CD8-positive, alpha-beta T cell (primary cell): ENCODE measurements at places on chromosomes 4 and X. TPM values are rescaled to one million over a fixed set of nuclear protein-coding genes. Genes with fewer than 3 reads are reported as not detected.

GRCh38 chr4:67091673-67092072, 453.6 kb downstream of the CENPC start:
- no peak for DNase-seq

- DNase-seq, result no peak
Observed at GRCh38 chr4:11261066-11261850, 167.4 kb downstream of the HS3ST1 start.

DNA sequence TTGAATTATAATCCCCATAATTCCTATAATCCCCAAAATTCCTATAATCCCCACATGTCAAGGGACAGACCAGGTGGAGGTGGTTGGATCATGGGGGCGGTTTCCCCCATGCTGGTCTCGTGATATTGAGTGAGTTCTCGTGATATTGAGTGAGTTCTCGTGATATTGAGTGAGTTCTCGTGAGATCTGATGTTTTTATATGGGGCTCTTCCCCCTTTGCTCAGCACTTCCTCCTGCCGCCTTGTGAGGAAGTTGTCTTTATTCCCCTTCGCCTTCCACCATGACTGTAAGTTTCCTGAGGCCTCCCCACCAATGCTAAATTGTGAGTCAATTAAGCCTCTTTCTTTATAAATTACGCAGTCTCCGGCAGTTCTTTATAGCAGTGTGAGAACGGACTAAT, 36.6 kb upstream of the GPR78 start:
- DNase-seq, result no peak

DNA sequence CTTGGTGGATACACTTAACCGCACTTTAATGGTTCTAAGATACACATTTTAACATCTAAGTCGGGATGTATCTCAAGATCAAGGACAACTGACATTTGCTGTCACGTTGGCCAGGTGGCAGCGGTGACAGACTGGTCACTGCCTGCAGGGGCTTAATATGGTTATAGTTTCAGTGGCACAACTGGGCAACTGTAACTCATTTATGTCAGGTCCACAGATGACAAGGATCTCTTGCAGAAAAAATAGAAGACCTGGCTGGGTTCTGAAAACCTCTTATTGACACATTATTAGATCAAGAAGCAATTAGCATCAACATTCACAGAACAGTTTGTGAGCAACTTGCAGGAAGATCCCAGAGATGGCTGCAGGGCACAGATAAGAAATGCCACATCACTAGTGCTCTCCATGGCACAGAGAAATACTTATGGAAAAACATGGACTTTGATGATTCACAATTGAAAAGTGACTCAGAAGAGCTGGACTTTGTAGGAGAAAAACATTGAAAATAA, 99.6 kb upstream of the SORBS2 start:
- DNase-seq, result no peak

The DCAF4L1 gene
- 0.05 TPM for total RNA-seq

- DNase-seq, result peak; percentile 71
Observed at GRCh38 chr4:163484906-163485305, 9.6 kb upstream of the TMA16 start.

The SPACA5 gene
- not detected for total RNA-seq

DNA sequence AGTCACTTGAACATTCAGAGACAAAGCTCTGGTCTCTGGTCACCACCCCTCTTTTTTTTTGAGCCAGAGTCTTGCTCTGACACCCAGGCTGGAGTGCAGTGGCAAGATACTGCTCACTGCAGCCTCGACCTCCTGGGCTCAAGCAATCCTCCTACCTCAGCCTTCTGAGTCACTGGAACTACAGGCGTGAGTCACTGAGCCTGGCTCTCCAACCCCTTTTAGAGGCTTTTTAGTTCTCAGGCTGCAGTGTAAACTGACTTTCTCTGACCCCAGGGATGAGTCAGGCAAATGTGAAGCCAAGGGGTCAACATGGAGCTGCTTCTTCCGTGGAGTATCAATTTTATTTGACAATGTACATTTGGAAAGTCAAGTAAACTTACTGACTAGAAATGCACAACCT, 229.2 kb downstream of the PTTG2 start:
- DNase-seq, result no peak

DNA sequence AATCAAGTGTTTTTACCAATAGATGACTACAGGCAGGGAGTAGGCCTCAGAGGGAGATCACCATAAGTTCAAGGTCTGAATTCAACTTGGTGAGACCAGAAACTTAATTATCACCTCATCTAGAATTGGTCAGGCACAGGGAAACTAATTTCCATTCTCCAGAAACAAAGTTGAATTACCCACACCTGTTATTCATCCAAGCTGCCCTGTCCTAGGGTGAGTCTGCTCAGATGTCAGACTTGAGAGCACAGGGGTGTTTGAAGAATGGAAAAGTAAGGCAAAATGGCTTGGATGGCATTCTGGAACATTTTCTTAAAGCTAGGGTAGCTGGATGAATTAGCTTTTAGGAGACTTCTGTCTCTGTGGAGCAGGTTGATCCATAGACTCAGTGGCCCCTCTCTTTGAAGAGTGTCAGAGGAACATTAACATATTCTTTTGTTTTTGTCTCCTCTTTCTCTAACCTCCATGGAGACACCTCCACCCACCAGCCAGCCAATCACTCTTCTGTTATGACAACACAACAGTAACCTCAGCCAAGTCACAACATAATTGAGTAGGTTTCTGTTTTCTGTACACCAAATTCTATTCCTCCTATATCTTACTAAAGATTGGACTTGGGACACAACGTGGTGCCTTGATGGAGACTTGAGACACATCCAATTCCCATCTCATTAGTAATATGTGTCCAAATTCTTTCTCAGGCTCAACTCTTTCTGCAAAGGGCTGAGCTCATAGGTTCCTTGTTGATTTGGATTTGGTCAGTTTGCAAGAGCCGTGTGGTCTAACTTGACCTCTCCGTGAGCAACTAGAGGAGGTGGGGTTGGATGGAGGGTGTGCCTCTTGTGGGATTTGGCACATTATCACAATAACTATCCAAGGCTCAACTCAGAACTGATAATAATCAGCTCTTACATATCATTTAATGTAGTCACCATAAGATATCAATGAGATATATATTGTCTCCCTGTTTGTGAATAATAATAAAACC, 45.1 kb downstream of the VSIG4 start:
- no peak for DNase-seq

DNA sequence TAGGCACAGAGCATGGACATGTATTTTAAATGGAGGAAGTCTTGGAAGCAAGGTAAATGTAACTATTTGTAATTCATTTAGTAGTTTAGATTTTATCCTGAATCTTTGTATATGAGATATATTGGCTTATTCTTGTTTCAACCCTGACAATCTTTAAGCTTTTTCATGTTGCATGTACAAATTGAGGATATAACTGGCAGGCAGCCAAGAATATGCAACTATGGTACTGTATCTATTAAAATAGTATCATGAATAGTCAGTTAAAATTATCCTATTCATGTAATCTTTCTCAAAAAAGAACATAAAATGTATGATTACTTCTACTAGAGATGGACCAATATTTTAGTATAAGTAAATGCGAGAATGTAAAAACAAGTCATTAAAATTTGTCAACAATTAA, 1141.5 kb downstream of the PCDH18 start:
- DNase-seq, result no peak

DNA sequence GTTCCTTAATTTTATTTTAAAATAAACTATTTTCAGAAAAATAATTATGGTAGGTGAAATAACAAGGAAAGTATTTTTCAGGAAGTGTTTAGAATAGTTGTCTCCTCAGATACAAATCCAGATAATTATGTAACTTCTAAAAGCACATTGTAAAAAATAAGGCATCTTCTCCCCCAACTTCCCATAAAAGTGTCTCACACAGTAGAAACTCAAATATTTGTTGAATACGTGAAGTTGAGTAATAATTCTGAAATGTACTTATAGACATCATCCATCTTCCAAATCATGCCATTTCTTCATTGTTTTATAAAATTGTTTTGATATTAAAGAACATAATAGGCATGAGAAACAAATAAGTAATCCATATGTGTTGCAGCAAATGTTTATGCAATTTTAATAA, 18.0 kb downstream of the SHISA3 start:
- DNase-seq, result no peak

GRCh38 chr4:3408793-3409330, 32.9 kb upstream of the HGFAC start:
- DNase-seq, result no peak

DNA sequence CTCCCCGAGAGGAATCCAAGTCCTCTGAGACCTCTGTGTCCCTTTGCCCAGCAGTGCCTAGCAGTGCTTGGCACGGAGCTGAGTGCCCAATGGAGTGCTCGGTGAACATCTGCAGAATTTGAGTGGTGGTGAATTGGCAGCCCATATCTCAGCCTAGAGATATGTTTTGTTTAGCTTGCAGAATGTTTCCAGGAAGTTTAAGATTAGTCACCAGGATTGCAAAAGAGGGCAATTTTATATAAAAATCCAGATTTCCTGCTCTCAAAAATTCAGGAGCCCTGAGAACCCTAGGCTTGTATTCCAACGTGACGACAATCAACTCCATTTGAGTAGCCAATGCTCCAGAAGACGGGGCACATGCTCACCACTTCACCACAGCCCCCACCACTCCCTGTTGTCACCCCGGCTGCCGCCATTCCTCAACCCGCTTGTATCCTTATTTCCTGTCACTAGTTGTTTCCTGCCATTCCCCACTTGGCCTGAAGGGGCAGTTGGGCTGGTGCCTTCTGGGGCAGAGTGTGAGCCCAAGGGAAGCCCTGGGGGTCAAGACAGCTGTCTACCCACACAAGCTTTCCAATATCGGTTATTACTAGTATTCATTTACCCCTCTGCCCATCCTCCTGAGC, 116.9 kb downstream of the EFNB1 start:
- no peak for DNase-seq

DNA sequence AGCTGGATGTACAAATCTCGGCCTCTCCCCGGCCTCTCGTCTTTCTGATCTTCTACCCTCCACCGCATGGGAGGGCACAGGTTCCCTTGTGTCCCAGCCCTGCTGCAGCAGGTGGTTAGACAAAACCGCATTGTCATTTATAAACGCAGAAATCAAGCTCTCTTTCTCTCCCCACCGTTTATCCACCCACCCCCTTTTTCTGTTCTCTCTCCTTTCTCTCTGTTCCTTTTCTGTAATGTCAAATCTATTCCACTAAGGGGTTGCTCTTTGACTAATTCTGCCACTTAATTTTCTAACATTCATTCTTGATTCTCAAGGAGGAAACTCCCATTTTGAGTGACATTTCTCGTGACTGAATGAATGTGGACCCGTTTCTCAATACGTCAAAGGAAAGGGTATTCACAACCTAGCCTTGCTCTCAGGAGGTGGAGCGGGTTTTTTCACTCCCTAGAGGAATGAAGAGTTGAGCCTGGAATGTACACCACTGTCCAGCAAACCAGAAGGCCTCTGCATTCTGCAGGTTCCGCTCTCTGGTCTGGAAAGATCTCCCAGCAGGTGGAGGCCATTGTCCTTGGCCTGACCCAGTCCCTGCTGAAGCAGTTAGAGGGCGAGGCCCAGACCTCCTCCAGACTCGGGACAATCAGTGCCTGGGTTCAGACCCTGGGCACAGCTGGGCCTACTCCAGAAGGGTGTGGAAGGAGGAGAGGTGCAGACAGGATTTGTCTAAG, 70.9 kb upstream of the ENPP6 start:
- DNase-seq, result no peak

The MED12 gene
- total RNA-seq, result 54.5 TPM
